ENCODE measurements at places on chromosomes 12 and 14.
A peak's percentile ranks its signal among the peaks of the same experiment; 100 is the strongest.

DNA sequence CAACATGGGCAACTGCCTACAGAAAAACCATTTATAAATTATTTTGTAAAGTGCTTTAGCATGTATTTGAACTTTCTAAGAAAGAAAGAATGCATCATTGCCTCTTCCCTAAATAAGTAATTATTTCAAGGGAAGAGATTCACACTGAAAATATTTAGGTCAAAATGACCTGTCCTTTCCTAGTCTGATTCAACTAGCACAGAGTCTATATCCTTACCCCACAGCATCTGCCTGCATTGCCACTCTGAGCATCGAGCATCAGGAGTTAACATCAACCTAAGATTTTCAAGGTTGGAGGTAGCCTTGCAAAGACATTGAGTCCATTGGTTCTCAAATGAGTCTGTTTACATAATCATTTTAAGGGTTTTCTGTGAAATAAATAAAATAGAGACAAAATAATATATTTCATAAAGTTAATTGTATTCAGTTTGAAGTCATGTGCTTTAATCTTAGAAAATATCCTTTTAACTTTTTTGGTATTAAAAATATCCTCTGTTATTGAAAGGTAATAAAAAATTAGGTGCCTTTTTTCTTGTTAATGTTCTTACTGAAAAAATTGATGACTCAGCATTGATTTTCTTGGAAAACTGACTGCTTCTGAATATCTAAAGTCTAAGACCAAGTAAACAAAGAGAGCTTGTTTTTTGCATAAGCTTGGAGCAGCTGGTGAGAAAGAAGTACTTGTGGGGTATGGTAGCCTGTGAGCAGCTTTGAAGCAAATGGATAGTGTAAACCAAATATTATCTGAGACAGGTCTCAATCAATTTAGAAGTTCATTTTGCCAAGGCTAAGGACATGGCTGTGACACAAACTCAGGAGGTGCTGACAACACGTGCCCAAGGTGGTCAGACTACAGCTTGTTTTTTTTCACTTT lies 269.0 kb upstream of the CLEC14A start:
- DNase-seq, result no peak

DNA sequence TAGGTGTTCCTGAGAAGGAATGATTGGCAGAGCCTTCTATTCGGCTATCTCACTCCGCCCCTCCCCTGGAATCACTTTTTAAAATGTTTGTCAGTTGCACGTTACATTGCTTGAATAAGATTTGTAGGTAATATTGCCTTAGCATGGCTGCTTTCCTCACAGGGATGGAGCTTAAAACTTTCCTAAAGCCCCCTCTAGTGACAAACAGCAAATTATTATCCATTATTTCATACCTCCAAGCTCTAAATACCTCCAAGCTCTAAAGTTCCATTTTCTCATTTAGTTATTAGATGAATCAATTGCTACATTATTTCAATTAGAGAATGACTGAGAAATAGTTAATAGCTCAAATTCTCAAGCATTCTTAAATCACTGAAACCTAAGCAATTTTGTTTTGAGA lies 5.1 kb upstream of the SPATA7 start:
- no peak for DNase-seq

DNA sequence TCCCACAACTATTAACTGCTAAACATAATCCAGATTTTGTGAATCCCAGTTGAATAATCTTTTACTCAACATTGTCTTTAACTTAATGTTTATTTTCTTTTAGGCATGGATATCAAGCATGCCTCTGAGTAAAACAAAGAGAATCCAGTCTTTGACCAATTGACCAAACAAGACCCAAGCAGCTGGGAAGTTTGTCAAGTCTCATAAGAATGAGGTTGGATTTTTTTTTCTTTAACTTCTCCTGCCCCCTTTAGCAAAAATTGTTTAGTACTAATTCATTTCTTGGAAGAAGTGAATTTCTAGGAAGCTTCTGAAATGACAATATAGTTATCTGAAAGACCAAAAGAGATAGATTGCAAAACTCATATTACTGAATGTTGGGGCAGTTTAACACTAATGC lies 89.9 kb downstream of the OTOGL start:
- DNase-seq, result no peak

DNA sequence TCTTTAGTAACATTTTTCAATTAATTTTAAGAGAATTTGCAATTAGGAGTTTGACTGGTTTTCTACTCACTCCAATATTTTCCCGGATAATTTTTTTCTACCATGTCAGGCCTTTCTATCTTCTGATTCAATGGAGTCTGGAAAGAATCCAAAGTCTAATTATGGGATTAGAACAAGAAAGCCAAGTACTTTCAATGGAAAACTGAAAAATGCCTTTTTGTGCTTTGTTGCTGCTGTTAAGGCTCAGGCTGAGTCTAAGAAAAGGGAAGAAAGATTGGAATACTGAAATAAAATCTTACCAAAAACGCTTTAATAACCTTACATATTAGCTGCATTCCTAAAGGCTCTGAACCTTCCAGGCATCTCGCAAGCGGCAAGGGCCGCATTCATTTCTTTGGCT lies 24.4 kb upstream of the DHRS4 start:
- no peak for DNase-seq

DNA sequence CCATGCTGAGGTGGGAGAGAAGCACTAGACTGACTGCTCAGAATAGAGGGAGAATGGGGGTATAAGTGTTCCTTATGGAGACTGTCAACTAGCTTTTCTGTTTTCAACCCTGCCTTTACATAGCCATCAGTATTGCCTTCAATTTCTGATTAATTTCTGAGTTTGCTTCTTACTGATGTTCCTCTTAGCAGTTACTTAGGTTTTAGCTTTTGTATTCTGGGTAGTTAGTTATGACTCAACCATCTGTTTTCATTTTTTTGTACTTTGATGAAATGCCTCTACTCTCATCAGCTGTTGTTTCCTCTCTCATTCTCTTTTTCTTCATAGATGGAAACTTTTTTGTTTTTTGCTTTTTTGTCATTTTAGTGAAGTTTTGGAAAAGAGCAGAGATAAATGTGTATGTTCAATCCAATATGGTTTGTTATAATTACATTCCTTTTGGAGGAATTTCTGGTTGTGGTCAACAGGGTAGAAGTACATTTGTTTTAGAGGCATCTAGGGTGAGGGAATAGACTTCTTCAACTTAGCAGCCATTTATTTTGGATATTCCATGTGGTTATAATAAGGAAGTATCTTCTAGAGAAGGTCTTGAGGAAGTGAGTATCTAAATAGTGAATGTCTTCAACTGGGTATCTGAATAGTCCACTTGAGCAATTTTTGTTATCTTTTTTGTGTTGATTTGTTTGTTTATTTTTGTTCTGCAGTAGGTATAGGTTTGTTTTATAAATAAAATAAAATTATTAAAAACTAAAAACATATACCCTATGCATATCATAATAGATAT lies 29.6 kb downstream of the PMCH start:
- no peak for DNase-seq

DNA sequence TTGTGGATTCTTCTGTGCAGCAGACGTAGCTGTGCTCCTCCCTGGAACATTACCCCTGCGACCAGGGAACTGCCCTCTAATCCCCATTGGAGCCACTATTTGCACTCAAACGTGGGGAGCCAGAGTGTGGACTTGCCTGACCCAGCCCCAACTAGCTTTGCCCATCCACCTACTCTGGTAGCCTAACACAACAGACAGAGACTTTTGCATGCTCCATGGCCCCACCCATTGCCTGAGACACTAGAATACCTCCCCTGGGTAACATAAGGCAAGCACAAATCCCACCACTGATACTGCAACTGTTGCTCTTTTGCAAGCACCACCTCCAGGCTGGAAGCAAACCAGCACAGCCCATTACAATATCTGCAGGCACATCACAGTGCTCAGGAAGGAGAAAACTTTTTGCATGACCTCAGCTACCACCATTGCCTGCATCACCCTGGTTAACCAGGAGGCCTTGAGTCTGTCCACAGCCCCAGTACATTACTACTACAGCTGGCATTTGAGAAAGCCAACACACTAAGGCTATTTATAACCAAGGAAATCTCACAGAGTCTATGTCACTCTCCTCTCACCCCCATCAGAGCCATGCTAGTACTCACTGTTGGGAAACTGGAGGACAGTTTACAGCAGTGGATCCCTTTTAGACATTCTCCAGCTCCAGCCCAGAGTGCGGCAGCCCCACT lies 15.0 kb downstream of the CEP128 start:
- DNase-seq, result no peak

- DNase-seq, result no peak
Observed at GRCh38 chr14:76894308-76894707, 68.1 kb downstream of the LRRC74A start.

DNA sequence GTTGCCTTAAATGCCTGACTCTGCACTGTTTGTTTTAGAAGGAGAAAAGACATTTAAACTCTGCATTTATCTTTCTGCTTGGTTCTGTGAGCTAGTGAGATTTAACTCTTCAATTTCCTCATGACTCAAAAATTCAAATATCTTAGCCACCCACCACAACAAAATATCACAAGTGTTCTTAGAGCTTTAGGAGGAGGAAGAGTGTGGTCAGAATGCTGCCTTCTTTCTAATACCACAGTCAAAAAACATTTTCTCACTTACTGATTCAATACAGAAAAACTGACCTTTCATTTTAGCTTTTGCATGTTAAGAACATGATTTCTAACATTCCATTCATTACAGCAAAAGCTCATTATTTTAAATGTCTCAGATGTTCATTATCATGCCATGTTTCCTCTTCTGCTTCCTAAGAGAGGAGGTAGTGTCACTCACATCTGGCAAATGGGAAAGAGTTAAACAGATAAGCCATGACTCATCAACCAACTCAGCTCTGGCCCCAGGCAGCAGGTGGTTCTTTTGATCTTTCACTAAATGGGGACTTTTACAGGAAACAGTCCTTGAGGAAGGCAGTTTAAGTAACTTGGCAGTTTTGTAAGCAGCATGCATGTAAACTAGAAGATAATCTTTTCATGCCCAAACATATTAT lies 56.4 kb upstream of the RNU6-8 start:
- DNase-seq, result no peak

DNA sequence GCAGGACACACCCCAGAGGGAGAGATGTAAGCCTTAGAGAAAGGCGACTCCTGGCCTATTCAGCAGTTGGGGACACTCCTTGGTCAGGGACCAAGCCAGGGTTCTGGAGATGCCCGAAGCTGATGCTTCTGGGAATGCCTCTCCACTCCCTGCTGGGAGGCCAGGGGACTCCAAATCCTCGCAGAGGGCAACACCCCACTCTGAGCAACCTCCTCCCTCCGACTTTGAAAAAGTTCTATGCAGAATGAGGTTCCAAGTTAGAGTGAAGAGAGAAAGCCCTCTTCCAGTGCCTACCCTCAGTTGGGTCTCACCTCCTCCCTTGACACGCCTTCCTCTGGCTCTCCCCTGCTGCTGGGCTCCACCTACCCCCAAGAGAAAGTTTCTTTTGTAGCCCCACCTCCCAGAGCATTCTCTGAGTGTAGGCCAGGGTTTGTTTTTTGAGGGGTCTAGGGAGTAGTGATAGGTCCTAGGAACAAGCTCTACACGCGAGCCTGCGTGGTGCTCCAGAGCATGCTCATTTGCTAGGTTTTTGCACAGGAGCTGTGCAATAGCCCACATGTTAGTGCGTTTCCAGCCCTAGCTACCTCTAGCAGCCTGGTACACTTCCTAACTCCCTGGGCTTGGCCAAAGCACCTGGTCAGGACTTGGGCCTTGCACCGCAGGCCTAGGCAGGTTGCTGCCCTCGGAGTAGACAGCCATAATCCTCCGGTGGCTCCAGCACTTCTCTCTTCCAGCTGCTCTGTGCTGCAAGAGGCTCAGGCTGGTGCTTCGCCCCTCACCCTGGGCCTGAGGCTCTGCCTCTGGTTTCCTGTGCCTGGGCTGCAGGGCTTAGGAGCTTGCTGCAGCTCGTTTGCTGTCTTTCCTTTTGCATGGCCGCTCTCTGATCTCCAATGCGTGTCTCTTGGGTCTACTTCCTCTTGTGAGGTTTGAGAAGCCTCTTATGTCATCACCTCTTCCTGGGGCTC lies 590 bp upstream of the CEBPE start:
- DNase-seq, result peak; percentile 38

All from CD4-positive, alpha-beta T cell treated with Interferon alpha-2 for 1 hour (primary cell).